ENCODE measurements at places on chromosomes 5 and 9. TPM values are rescaled to one million over a fixed set of nuclear protein-coding genes. Genes with fewer than 3 reads are reported as not detected.

DNA sequence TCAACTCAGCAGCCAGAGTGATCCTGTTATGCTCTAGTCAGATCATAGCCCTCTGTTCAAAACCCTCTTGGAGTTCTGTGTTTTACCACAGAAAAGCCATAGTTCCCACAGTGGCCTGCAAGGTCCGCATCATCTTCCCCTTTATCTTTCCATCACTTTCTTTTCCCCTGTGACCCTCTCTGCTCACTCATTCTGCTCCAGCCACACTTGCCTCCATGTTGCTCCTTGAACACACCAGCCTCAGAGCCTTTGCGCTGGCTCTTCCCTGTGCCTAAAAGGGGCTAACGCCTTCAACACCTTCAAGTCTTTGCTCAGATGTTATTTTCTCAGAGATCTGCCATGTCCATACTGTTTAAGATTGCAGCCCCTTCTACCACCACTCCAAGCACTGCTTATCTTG lies 26.3 kb downstream of the CSF2 start:
- DNase-seq = no peak

GRCh38 chr5:18043344-18043743 lies 409.1 kb downstream of the TAF11L14 start:
- no peak for DNase-seq

GRCh38 chr9:36997414-36997813 lies 36.7 kb downstream of the PAX5 start:
- DNase-seq = peak; percentile 20

DNA sequence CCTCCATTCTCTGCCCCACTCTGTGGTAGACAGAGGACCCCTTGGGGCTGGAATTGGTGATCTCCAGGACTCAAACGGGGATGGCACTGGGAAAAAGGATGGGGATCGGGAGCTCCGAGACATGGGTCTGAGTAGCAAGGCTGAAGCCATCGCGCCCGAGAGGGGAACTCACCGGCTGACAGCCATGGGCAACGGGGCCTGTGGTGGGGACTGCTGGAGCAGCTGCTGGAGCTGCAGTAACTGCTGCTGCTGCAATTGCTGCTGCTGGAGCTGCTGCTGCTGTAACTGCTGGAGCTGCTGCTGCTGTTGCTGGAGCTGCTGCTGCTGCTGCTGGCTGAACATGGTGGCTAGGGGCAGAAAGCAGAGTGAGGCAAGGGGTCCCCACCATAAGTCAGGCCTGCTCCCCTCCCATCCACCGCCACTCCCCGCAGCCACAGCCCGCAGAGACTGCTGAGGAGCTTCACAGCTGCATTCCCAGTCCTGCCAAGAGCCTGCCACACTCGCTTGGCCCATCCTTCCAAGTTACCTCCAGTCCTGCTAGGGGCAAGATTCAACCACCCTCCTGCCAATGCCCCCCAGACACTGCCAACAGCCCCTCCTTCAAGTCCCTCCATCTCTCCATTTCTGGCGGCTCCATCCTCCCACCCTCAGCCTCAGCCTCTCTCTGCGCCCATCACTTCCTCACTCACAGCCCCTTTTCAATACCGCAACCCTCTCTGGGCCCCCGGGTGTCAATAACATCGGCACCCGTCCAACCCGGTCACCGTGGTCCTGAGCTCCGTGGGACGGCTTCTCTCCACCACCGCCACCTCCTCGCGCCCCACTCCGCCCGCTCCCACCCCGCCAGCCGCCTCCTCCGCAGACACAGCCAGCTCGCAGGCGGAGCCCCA lies 611 bp downstream of the CIZ1 start:
- DNase-seq = no peak

DNA sequence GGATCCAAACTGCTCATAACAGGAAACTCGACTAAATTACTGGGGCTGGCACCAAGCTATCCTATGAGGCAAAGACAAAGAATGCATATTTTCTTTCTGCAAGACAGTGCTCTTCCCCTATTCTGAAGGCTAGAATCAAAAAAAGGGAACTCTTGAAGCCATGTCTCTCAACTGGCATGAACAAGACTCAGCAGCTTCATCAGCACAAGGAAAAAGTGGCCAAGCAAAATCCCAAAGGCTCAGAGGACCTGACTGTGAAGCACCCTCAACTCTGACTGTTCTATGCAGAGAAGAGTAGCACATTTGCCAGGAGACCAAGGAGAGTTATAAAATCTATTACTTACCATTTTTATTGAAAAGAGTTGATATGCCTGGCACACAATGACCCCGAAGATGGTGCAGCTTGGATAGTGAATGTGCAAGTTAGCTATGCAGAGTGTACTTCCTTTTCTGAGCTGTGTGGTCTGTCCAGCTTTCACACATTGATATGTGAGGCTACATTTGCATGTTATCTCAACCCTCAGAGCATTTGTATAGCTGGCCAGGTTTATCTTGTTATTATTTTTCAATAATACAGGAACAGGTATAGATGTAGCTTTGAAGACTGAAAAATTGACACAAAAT lies 51.0 kb upstream of the FYB1 start:
- DNase-seq = no peak

DNA sequence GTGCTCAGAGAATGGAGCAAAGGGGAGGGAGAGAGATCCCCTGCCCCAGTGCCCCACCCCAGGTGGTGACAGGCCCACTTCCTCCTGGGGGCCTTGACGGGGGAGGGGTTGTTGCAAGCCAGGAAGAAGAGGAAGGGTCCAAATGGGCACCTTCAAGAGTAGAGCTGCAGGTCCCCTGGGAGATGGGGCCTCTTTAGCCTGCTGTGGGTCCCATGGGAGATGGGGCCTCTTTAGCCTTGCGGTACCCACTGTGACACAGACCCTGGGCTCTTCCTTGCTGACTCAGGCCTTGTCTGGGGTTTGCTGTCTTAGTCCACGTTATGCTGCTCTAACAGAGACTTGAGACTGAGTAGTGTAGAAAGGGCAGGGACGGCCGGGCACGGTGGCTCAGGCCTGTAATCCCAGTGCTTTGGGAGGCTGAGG lies 9.6 kb upstream of the TOR4A start:
- no peak for DNase-seq

DNA sequence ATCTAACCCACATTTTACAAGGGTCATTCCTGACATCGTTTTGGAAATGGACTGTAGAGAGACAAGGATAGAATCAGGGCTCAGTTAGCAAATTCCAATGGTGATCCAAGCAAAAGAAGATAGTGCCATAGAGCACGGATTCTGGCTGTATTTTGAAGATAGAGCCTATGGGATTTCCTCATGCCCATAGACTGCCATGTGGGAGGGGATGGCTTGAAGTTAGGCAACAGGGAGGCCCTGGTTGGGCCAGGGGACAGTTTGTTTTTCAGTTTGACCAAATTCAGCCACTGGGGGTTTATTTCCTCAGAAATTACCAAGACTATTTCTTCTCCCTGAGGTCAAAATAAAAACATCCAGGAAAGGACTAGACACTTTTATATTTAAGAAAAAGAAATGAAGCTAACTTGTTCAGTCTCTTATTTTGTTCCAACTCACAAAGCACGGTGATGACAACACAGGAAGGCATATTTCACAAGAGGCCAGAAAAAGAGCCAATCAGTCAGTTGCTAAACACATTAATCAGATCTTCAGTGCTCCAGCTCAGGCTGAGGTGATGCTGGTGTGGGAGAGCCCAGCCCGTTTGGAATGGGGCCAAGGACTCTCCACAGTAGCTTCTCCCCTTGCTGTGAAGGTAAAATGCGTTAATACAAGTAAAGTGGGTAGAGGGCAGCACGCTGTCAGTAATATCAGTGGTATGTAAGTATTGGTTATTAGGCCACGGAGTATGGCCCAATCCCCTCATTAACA lies 4.4 kb upstream of the DCTN4 start:
- peak; percentile 84 for DNase-seq

DNA sequence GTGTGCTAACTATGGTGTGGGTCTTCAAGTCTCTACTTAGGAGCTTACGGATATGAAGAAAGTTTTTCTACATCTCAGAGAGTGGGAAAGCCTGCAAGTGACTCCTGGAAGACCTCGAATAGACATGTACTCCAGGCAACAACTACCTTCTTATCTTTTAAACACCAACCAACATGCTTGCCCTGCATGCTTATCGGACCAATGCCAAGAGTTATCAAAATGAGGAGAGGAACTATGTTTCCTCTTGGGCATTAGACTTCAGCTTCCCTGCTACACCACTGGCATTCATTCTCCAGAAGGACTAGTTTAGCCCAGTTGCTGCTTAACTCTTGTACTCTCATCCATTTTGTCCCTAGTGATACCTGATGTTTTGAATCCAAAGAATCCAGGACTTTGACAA lies 74.7 kb upstream of the MAN2A1 start:
- no peak for DNase-seq

DNA sequence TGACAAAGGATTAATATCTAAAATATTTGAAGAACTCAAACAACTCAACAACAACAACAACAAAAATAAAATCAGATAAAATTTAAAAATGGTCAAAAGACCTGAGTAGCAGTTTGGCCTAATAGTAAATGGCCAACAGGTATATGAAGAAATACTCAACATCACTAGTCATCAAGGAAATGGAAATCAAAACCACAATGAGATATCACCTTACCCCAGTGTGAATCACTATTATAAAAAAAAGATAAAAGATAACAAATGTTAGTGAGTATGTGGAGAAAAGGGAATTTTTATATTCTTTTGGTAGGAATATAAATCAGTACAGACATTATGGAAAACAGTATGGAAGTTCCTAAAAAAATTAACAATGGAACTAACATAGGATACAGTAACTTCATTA lies 247.9 kb upstream of the TRPC7 start:
- DNase-seq = peak; percentile 7

GRCh38 chr5:109063223-109063622 lies 315.5 kb downstream of the FER start:
- DNase-seq = peak; percentile 41

- no peak for DNase-seq
Measured at GRCh38 chr9:130122456-130122855, 49.7 kb upstream of the NCS1 start.

DNA sequence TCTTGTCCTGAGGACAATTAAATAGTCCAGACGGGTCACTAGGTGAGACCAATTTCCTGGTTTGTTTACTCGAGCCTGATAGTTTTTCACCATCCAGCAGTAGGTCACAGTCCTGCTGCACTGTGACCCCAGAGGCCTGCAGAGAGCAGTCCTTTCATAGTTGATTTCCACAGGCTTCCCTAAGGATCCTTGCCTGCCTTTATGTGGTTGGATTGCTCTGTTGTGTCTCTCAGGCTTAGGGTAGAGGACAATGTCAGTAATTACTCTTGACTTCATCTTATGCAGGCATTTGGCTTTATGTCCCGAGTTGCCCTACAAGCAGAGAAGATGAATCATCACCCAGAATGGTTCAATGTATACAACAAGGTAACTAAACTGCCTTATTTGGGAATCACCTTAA lies 9.0 kb upstream of the CATSPER3 start:
- DNase-seq = no peak

- no peak for DNase-seq
Measured at GRCh38 chr5:148794275-148794674, 32.1 kb upstream of the ADRB2 start.

- DNase-seq = peak; percentile 75
Measured at GRCh38 chr5:33232731-33233505, 207.8 kb upstream of the TARS1 start.

- DNase-seq = no peak
Measured at GRCh38 chr5:175556794-175557193, 78.4 kb downstream of the SFXN1 start.

- DNase-seq = peak; percentile 62
Measured at GRCh38 chr5:129670957-129671500, 76.9 kb upstream of the MINAR2 start.

DNA sequence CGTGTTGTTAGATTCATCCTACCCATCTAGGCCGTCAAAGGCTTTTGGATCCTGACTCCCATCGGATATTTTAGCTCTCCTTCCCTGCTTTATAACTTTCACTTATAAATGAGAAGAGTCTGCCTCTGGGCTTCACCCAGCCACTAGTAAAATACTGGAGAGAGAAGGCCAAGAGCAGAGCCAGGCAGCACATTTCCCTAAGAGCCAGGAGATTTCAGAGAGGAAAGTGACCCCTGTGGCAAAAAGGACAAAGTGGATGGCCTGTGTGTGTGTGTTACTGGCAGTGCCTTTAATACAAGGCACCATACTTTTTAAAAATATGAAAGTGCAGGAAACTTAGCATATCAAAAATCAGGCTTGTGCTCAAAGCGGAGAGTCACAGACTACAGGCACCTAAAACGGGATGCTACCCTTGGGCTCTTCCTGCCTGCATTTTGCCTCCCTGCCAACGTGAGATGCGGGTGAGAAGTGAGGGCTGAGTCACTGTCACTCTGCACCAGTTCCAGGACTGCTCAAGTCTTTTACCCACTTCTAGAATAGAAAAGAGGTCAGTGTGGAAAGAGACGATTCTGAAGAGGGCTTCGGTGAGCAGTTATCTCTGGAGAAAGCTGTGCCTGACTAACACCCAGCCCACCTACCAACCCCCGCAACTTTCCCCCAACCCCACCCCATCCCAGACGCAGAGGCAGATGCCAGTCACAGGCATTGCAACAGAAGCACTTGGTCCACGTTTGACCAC lies 15.9 kb downstream of the NFIL3 start:
- DNase-seq = no peak

DNA sequence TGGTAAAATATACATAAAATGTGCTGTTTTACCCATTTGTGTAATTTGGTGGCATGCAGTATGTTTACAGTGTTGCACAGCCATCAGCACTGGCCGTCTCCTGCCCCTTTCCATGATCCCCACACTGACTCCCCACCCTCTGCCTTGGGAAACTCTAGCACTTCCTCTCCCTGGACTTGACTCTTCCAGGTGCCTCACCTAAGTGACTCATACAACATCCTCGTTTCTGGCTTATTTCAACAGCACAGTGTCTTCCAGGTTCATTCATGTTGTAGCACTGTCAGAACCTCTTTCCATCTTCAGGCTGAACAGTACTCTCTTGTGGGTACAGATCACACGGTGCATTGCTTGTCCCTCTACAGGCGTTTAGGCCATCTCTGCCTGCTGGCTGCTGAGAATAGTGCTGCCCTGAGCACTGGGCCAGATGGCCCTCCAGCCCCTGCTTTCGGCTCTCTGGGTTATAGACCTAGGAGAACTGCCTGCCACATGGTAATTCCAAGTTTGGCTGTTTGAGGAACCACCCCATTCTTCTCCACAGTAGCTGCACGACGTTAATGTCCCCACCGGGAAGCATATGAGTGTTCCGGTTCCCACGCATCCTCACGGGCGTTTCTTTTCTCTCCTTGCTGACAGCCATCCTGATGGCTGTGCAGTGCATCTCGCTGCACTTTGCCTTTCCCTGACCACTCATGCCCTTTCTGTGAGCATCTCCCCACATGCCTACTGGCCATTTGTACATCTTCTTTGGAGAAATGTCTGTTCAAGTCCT lies 211.8 kb downstream of the FANCC start:
- DNase-seq = no peak

GRCh38 chr5:78339617-78340436 lies 20.6 kb upstream of the SCAMP1 start:
- no peak for DNase-seq

- no peak for DNase-seq
Measured at GRCh38 chr5:95845391-95845790, 22.9 kb upstream of the GLRX start.

NR2F1-AS1 gene
- 7.3 TPM for total RNA-seq

PCDH12 gene
- total RNA-seq = not detected

INSL4 gene
- not detected for total RNA-seq

GABRA1 gene
- 0.41 TPM for total RNA-seq

SLC34A3 gene
- total RNA-seq = 0.09 TPM

SLC4A9 gene
- total RNA-seq = not detected

CDKN2B-AS1 gene
- 2.3 TPM for total RNA-seq

CCL19 gene
- not detected for total RNA-seq

PROB1 gene
- 0.60 TPM for total RNA-seq

GRM6 gene
- total RNA-seq = not detected

SLC34A1 gene
- total RNA-seq = not detected

All from astrocyte (in vitro differentiated cells and primary cell).